Caco-2 (cell line): ENCODE measurements at places on chromosomes 2 and 18. TPM values are rescaled to one million over a fixed set of nuclear protein-coding genes. Genes with fewer than 3 reads are reported as not detected.

- DNase-seq = no peak
These were observed 21.7 kb downstream of the IL1R2 start for GRCh38 chr2:102013206-102014040.

DNA sequence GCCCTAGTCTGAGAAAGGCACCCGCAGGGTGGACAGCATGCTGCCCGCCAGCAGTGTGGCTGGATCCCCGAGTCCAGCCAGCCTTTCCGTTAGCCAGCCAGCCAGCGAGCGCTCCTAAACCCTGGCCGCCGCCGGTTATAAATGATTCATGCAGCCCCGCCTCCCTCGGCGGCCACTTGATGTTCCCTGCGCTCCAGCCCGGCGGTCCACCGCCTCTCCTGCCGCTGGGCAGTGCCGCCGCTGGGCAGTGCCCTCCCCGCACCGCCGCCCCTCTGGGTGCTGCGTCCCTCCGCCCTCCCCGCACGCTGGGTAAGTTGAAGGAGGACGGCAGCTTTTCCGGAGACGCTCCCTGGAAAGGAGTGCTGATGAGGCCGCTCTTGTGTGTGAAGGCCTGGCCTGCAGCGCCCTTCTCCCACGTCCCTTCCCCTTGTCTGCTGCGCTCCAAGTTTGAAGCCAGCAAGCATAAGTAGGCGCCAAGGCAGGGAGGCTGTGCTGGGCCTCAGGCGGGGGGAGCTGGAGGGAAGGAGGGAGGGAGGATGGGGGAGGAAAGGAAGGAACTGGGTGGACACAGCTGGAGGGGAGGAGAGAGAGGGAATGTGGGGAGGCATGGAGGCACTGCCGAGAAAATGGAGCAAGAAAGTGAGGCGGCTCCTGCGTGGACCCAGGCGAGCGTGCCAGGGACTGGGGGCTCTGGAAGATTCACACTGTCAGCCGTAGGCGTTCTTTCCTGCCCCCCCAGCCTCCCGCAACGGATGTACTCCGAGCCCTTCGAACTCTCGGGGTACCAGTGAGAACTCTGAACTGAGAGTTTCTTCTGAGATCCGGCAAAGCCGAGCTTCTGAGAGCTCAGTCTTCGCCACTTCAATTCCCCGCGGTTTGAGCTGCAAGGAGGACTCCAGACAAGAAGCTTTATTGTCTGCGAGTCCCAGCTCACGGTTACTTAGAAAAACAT, 131.9 kb downstream of the GLI2 start:
- no peak for DNase-seq

GRCh38 chr18:59701272-59701671, 4.0 kb upstream of the CCBE1 start:
- DNase-seq = no peak

DNA sequence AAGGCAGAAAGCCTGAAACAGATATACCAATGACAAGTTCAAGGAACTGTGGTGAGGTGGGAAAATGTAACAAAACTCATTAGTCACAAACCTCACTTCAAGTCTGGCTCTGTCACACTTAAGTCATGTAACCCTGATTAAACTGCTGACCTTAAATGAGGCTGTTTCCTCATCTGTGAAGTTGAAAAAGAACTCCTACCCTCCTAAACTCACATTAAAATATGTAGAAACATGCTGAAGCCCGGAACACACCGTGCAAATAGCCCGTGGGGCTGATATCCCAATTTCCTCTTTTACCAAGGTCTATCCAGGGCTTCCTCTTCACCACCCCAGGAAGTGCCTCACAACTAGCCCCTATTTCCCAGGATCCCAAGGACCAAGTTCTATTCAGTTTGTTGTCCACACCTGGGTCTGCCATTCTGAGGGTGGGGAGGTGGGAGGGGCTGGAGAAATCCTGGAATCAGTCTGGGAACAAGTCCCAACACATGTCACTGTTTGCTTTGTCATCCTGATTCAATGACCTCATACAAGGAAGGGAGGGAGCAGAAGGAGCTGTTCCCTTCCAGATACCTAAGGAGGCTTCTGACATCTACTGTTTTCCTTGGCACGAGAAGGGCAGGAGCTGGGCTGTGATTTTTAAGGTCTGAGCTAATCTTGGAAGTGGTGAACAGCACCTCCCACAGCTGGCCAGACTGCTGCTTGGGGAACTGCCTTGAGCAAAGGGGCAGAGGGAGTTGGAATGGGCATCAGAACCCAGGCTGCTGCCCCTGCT, 42.3 kb downstream of the SLC4A1AP start:
- peak; percentile 84 for DNase-seq

- no peak for DNase-seq
These were observed 403.2 kb downstream of the THSD7B start for GRCh38 chr2:137168552-137168951.

- DNase-seq = no peak
These were observed 80.7 kb upstream of the CD28 start for GRCh38 chr2:203625701-203626100.

GRCh38 chr2:12796657-12797056, 79.9 kb downstream of the TRIB2 start:
- no peak for DNase-seq

- DNase-seq = no peak
These were observed 4.4 kb downstream of the EHD3 start for GRCh38 chr2:31238126-31238905.

DNA sequence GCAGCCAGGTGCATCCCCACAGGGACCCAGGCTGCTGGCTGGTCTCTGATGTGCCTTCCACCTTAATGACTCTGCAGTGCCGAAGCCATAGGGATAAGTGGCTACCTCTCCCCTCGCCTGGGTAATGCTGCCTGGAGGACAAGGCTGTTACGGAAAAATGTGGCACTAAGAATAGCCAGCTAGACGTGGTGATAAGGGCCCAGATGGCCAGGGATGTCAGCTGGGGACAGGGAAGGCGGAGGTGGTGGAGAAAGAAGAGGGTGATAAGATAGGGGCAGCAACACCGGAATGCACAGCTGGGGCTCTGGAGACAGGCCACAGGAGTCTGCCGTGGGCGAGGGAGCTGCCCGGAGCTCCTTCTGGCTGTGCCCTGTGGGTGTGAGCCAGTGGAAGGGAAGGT, 170.6 kb downstream of the FHOD3 start:
- DNase-seq = no peak

GRCh38 chr18:74337912-74338309, 22.3 kb downstream of the C18orf63 start:
- no peak for DNase-seq

GRCh38 chr2:95284886-95285541, 10.8 kb downstream of the PROM2 start:
- no peak for DNase-seq

- no peak for DNase-seq
These were observed 194.9 kb upstream of the TNP1 start for GRCh38 chr2:217054791-217055190.

- no peak for DNase-seq
These were observed 332.8 kb upstream of the UBE2E3 start for GRCh38 chr2:180647621-180648020.

DNA sequence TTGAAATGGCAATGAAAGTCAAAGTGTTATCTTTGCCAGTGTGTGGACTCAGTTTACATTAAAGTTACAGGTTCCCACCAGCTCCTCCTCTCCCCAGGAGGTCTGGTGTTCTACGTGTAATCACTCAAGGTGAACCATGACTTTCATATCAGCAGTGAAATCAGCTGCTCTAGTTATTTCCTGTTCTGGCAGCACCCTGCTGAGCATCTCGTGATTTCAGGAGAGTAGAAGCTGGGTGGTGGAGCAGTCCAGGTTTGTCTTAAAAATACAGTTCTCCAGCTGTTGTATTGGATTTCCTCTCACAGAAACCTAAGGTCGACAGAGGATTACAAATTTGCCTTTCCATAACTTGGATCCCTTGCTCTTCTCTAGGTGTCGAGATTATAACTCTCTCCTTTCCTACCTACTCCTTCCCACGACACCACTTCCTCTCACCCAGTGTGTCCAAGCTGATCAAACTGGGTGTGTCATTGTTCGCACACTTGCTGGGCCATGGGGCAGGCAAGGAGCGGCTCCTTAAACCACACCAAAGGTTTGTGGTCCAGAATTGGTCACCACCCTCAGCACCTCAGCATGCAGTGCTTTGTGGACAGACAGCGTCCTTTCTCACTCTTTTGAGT, 13.0 kb upstream of the ARHGAP25 start:
- DNase-seq = no peak

- no peak for DNase-seq
These were observed 77.0 kb upstream of the CERS6 start for GRCh38 chr2:168378960-168379669.

DNA sequence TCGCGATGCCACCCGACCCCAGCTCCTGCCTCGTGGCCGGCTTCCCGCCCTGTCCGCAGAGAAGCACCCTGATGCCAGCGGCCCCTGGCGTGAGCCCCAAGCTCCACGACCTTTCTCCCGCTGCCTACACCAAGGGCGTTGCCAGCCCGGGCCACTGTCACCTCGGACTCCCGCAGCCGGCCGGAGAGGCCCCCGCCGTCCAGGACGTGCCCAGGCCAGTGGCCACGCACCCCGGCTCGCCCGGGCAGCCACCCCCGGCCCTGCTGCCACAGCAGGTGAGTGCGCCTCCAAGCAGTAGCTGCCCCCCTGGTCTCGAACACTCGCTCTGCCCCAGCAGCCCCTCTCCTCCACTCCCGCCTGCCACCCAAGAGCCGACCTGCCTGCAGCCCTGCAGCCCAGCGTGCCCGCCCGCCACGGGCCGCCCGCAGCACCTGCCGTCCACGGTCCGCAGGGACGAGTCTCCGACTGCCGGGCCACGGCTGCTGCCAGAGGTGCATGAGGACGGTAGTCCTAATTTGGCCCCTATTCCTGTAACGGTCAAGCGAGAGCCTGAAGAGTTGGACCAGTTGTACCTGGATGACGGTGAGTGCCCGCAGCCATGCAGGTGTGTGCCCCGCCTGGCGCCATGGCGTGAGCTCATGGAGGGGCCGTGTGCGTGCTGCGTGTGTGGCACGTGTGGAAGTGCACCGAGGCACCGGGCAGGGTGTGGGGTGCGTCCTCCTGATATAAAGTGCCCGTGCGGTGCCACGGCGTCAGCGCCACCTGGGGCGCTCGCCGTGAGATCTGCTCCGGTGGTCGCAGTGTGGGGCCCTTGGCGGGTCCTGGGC, 90.8 kb downstream of the NFATC1 start:
- no peak for DNase-seq

GRCh38 chr2:69386360-69386759, 667 bp downstream of the GFPT1 start:
- DNase-seq = no peak

GRCh38 chr2:207405150-207405549, 124.6 kb upstream of the CREB1 start:
- DNase-seq = no peak

Gene STARD6
- total RNA-seq = not detected in 2 replicates

Gene NEU2
- not detected in 2 replicates for total RNA-seq

Gene ACMSD
- total RNA-seq = not detected in 2 replicates

Gene XPO1
- total RNA-seq = 218 and 241 TPM in 2 replicates

Gene RBM44
- total RNA-seq = 0.14 TPM in 1 of 2 replicates, not detected in the other

Gene ASB18
- total RNA-seq = not detected in 2 replicates

Gene APLF
- total RNA-seq = 3.9 and 4.0 TPM in 2 replicates

Gene SERPINB4
- not detected in 2 replicates for total RNA-seq

Gene CPO
- total RNA-seq = not detected in 2 replicates

Gene WDR75
- 50.2 and 57.7 TPM in 2 replicates for total RNA-seq

Gene DNAH7
- 0.16 and 0.30 TPM in 2 replicates for total RNA-seq

Gene CCBE1
- 0.09 and 0.44 TPM in 2 replicates for total RNA-seq

Gene IRS1
- 27.9 and 32.4 TPM in 2 replicates for total RNA-seq

Gene LIMS2
- 9.6 and 10.0 TPM in 2 replicates for total RNA-seq
